ENCODE measurements at places on chromosomes 16 and 17.

DNA sequence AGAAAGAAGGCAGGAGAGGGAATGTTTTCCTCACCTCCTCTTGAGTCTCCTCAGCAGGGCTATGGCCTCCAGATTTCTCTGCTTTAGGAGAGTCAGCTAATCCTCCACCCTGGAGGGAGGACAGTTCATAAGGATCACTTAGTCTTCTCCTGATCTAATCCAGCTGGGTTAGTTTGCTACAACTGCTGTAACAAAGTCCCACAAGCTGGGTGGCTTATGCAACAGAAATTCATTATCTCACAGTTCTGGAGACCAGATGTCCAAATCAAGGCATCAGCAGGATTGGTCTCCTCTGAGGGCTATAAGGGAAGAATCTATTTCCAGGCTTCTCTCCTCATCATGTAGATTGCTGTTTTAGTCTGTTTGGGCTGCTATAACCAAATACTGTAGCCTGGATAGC lies 40.6 kb upstream of the XYLT1 start:
- DNase-seq, result no peak

GRCh38 chr17:51830451-51830850 lies 328.1 kb downstream of the CA10 start:
- no peak for DNase-seq

DNA sequence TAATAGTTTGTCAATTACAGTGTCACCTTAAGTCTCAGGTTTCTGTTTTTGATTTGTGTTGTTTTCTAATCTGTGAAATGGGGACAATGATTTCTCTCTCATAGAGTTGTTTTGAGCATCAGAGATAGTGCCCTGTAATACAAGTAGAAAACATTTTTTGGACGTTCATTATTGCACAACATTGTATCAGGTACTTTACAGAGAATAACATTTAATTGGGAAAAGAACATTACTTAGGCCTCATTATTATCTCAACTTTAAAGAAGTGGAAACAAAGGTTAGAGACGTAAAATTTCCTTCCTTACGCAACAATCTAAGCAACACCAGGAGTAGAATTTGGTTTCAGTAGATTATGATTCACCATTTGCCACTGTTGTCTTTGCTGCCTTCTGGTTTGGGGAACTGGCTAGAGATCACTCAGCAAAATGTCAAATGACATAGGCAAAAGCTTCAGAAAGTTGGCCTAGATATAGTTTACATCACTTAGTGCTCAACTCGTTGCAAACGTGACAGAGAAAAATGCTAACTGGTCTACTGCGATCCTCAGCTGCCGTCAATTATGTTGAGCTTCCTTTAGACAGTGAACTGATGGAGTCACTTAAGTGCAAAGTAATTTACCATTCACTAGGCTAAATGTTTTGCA lies 1026.8 kb downstream of the CDH11 start:
- DNase-seq, result no peak

DNA sequence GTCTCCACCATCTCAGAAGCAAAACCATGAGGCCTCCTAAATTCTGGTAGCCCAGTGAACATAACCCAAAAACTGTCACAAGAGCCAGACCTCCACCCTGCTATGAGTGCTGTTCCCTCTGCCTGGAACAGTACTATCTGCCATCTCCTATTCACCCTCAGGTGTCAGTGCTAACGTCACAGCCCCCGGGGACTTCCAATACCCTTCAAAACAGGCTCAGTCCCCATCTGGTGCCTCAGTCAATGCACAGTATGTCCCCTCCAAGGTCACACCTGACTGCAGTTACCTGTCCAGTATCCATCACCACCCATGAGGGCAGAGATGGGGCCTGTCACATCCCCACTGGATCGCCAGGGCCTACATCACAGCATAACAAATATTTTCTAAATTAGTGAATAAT lies 11.5 kb downstream of the CREBBP start:
- no peak for DNase-seq

DNA sequence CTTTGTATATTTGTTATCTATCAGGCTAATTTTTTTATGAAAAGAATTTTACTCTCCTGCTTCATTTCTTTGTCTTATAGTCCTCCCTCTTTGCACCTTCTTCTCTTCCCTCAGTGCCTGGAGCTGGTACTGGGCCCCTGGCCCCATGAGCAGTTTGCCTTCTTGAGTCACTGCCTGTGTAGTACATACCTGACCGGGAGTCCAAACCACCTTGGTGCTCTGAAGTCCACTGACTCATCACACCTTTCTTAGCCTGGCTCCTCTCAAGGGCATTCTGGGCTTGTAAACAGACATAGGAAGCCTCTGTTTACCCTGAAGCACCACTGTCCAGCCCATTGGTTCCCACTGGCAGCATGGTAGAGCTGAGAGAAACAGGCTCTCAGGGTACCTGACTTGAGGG lies 11.0 kb upstream of the TACO1 start:
- DNase-seq, result no peak

GRCh38 chr16:28930652-28931051 lies 1.1 kb upstream of the CD19 start:
- DNase-seq, result no peak

DNA sequence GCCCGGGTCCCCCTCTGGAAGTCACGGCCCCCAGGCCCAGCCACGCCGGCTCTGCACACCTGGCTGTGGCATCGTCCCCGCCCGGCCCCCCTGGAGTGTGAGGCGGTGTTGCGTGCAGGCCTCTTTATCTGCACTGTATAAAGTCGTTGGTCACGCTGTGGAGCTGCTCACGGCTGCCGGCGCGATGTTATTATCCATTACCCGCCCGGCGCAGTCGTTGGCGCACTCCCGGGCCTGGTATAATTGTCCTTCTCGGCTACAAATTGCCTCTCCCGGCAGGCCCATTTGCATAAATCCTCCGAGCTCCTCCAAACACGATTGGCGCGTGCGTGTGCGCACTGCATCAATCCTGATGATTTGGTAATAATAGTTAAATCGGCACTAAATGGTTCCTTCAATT lies 57.8 kb downstream of the BAHCC1 start:
- DNase-seq, result no peak

DNA sequence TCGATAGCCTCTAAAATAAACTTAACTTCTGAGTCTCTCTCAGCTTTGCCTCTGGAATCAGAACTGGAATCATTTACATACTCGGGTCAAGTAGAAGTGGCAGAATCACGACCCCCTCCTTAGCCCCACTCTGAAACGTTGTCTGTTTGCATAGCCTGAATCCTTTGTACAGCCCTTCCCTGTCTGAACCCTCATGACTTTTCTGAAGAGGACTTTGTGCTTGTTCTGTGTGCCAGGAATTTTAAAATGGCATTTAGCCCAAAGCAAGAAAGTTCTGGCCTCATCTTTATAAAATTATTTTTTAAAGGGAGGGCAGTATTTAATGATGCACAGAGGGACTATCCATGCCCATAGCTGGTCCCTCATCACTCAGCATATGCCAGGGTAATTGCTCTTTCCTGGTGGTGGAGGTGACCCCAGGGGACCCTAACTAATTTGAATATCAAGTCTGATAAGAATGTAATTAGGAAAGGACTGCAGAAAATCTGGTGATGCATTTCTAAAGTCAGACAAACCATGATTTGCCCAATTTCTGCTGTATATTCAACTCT lies 342.7 kb upstream of the TNRC6C start:
- DNase-seq, result no peak

GRCh38 chr17:49401971-49402611 lies 12.6 kb downstream of the PHB1 start:
- DNase-seq, result no peak

DNA sequence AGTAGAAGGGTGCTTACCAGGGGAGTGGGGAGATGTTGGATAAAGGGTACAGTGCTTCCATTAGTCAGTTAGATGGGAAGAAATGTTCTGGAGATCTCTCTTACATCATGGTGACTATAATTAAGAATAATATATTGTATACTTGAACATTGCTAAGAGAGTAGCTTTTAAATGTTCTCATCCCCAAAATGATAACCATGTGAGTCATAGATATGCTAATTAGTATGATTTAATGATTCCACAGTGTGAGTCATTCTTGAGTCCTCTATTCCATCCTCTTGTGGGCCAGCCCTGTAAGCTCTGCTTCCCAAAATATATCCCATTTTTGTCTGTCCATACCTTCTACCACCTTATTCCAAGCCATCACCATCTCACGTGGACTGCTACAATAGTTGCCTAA lies 80.6 kb upstream of the CDH11 start:
- no peak for DNase-seq

GRCh38 chr17:76957678-76958464 lies 89.7 kb downstream of the MGAT5B start:
- no peak for DNase-seq

GRCh38 chr17:34398990-34399389 lies 36.0 kb upstream of the CCL1 start:
- DNase-seq, result no peak

DNA sequence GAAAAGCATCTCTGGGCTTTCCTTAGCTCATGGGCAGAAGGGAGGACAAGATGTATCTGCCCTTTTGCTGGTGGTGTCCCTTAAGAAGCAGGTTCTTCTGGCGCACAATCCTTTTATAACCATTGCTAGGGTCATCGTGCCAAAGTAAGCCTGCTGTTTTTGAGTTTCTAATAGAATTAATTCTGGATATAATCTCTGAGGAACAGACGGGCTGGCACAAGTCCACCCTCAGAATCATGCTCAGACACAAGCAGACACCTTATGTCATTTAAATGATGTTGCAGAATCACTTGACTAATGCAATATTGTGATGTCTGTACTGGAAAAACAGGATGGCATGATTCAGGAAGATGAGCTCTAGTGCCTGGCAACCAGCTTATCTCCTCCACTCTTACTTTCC lies 18.8 kb upstream of the MMD start:
- no peak for DNase-seq

DNA sequence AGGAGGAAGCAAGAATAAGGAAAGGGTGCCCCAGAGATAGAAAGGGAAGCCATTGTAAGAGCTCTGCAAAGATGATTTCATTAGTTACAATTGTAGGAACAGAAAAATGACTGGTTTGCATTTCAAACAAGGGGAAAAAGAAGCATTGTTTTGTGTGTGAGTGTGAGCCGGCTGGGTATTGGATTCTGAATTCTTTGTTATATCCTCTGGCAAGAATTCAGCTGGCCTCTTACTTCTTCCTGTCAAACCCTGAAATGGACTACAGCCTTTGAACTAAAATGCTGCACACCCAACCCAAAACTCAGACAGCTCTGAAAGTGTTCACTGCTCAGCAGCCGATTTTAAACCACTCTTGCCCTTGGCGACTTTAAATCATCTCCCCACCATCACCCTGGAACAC lies 461.3 kb downstream of the PMP22 start:
- no peak for DNase-seq

GRCh38 chr17:34146440-34147043 lies 108.5 kb upstream of the CCL2 start:
- peak; percentile 16 for DNase-seq

DNA sequence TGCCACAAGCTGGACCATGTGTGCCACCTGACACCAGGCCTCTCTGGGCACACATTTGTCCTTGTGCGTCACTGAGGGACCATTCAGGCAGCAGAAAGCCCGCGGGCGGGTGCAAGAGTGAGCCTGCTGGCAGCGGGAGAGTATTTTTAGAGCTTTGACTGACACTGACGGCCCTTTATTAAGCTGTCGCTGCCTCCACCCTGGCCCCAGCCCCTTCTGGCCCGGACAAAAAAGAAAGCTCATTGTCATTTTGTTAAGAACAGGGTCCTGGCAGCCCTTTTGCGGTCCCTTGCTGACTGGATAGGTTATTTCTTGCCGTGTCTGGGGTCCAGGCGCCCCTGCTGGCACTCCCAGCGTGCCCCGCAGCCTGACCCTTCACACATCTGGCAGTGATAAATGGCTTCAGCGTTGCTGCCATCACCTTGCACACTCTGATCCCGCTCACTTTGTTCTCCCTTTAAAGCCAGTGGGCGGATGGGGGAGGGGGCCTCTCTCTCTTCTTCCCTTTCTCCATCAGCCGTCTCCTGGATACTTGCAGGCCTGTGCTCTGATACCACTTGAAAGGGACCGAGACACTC lies 78.4 kb upstream of the NKD1 start:
- DNase-seq, result no peak

GRCh38 chr16:76294396-76295214 lies 17.4 kb downstream of the CNTNAP4 start:
- DNase-seq, result no peak

DNA sequence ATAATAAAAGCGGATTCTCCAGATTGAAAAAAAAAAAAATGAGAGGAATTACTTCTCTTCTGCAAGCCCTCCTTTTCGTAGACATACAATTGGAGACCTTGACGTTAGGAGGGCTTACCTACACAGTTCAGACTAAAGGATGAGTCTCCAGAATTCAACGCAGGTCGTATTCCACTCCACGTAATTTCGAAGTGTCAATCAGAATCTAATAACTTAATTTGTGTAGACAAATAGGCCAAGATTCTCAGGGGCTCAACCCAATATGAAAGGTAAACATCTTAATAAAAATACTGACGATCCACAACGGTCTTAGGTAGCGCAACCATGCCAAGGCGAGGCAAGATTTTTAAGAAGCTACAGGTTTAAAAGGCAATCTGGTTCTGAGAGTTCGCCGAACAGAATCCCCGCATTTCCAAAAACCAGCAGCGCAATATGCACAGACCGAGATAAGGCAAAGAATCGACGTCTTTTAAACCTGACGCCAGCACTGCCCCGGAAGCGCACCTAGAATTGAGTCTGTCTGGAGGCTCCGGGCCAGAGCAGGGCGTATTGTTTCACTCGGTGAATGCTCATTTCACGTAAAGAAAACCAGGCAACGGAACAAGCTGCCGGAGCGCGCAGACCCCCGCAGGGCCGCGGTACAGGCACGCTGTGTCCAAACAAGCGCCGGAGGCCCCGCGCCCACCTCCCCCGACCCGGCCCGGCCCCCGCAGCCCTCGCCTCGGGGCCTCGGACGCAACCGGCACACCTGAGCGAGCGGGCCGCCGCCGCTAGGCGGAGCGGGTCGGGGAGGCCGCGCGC lies 623 bp downstream of the MBTPS1 start:
- peak; percentile 62 for DNase-seq

DNA sequence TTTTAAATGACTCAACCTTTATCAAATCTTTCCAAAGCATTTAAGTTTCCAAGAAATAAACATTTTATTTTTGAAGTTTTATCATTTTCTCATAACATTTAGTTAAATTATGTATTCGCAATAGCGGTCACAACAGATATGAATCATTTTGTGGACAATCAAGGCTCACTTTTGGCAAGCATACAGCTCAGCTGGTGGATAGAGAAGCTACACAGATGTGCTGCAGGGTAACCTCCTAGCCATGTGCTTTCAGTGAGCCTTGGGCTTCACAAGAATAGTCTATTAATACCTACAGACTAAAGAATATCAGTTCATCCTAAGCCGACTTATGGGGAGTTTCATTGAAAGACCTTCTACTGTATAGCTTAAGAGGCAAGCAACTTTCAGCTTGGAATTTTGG lies 144.8 kb downstream of the MRTFB start:
- no peak for DNase-seq

DNA sequence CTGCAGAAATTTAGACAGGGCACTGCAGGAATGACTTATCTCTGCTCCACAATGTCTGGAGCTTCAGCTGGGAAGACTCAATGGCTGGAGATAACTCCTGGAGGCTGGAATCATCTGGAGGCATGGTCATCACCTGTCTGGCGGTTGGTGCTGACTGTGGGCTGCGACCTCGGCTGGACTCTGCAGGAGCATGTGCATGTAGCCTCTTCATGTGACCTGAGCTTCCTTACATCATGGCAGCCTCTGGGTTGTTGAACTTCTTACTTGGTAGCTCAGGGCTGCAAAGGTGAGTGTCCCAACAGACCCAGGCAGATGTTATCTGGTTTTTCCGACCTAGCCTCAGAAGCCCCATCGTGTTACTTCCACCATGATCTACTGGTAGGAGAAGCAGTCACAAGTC lies 188.2 kb upstream of the RPL38 start:
- DNase-seq, result no peak

GRCh38 chr17:58092101-58092796 lies 9.0 kb downstream of the DYNLL2 start:
- DNase-seq, result no peak
